ENCODE measurements at places on chromosomes 12 and 14. TPM values are rescaled to one million over a fixed set of nuclear protein-coding genes. Genes with fewer than 3 reads are reported as not detected.

The PELI2 gene
- 18.7 TPM for total RNA-seq

The CLEC2D gene
- 4.1 TPM for total RNA-seq

The SLCO1B1 gene
- total RNA-seq: not detected

The OR6C2 gene
- total RNA-seq: not detected

The RESF1 gene
- total RNA-seq: 26.6 TPM

The BMP4 gene
- total RNA-seq: 14.8 TPM

The MDGA2 gene
- under 0.01 TPM for total RNA-seq

The TMEM132C gene
- total RNA-seq: not detected

The PLBD1 gene
- total RNA-seq: 2.3 TPM

The PTPN21 gene
- total RNA-seq: 10.3 TPM

The BICDL1 gene
- total RNA-seq: under 0.01 TPM

All from smooth muscle cell of trachea (primary cell).